Substantia nigra (tissue), 51 donors: ENCODE measurements at places on chromosomes 16 and 17.
A peak's percentile ranks its signal among the peaks of the same experiment; 100 is the strongest.

- DNase-seq: no peak
Observed at GRCh38 chr16:68013440-68013839, 2.3 kb downstream of the DPEP2NB start.

DNA sequence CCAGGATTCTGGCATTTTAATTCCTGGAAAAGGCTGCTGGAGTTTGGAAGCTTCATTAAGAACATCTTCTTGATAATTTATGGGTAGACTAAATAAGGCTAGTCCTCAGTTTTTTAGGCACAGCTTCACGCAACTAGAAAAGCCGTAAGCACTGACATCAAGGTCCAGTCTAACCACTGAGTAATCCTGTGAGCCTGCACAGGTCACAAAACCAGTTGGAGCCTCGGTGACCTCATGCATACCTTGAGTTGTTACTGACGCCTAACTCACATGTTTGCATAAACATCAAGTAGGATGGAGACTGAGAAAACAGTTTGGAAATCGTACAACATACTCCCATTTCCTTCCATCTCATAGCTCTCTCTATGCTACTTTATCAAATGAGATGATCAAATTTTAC, 63.8 kb upstream of the RCVRN start:
- DNase-seq: no peak

DNA sequence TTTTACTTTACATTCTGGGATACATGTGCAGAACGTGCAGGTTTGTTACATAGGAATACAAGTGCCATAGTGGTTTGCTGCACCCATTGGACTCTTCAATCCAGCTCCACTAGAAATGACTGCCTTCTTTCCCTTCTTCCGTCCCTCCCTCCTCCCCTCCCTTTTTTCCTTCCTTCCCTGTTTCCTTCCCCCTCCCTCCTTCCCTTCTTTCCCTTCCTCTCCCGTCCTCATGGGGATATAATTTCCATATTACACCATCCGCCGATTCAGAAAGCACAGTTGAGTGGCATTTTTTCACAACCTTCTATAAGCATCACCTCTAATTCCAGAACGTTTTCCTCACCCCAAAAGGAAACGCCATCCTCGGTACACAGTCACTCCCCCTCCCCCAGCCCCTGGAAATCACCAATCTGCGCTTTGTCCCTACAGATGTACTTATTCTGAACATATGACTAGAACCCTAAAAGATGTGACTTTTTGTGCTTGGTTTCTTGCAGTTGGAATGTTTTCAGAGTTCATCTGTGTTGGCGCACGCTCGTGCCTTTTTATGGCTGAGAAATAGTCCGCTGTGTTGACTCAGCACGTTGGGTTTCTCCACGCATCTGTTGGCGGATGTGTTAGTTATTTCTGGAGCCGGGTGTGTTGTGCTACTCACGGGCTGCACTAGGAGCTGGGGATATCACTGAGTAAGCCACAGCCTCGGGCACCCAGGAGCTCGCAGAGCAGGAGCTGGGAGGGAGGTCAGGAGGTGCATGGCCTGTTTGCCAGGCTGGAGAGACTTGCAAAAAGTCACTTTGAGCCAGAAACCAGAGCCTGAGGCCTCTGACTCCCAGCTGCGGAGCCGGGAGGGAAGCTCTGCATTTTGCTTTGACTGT, 336.4 kb downstream of the SEC14L1 start:
- no peak for DNase-seq

- no peak for DNase-seq
Observed at GRCh38 chr16:15988268-15989013, 39.0 kb downstream of the ABCC1 start.

DNA sequence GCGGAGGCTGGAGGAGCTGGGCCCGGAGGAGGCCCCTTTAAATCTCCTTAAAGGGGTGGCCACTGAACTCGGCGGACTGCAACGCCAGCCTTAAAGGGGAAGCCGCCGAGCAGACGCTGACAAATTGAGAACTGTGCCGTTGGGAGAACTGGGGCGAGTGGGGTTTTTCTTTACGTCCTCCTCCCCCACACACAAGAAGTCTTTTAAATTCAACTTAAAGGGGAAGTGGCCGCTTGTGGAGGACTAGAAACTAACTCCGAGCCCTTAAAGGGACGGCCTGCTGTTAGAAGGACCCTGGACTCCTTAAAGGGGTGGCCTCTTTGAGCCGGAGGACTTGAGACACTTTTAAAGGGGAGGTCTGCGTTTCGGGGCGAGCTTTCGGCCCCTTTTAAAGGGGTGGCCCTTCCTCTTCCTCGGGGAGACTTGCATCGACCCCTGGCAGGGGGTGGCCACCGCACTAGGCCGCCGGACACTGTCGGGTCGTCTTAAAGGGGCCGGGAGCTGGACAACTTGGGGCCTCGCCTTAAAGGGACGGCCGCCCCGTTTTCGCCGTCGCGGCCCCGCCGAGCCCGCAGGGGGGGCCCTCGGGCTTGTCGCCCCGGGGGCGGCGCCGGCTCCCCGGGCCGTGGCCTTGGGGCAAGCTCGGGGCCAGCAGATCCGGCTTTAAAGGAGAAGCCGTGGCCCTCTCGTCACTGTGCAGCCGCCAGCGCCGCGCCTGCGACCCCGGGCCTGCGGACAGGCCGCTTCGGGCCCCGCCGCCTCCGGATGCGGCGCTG, 688 bp downstream of the FBRS start:
- peak; percentile 83 for DNase-seq

DNA sequence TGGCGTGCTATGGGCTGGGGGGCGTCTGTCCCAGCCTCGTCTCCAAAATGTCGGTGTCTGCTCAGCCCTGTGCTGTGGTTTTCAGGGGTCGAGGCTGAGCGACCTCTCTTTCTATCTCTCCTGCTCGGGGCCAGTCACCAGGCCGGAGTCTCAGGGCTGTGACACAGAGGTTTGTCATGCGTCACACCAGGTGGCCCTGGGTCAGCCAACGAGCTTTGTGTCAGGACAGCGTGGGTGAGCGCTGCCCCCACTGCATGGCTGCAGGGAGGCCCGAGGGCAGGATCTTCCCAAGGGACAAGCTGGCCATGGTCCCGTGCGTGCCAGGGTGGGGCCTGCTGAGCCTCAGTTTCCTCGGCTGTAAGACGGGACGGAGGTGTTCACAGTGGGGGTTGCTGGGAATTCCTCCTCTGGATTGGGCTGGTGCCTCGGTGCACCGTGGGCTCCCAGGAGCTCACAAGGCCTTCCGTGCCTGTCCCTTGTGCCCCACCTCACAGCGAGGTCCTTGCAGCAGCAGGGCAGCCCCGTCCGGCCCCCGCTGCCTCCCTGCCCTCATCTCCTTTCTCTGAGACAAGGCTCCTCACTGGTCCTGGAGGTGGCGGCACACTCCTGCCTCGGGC, 50.5 kb downstream of the CBFA2T3 start:
- DNase-seq: no peak

DNA sequence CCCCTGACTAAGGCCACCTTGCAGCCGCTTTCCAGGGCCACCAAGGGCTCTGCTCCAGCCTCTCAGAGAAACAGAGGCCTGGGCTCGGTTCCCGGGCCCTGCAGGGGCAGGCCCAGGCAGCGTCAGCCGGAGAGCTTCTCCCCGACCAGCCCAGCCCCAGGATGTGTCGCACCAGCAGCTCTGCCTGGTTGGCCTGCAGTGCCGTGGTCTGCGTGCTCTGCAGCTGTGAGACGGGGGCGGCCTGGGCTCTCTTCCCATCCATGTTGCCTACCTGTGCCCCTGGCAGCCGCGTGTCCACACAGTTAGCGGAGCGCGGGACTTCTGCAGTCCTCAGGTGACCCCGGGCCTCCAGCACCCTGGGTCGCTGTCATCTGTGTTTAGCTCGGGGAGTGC, 4.8 kb downstream of the IGFALS start:
- DNase-seq: no peak

- no peak for DNase-seq
Observed at GRCh38 chr16:86061318-86061695, 162.3 kb downstream of the IRF8 start.

GRCh38 chr17:31744511-31744951, 114.5 kb downstream of the COPRS start:
- DNase-seq: no peak

DNA sequence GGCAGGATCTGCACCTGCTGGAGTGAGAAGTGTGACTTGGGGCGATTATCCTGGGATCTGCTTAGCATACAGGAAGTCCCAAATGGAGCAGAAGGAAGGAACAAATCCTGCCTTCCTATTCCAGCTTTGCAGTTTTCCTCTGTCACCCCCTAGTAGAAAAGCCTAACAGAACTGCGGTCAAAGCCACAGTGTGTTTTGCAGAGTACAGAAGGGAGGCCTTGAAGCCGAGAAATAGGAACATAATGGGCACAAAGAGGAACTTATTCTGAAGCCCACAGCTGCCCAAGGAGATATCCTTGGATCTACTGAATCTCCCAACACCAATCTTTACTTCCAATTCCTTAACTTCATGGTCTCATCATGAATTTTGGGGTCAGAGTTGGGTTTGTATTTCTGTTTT, 8.5 kb downstream of the KRTAP1-5 start:
- no peak for DNase-seq

DNA sequence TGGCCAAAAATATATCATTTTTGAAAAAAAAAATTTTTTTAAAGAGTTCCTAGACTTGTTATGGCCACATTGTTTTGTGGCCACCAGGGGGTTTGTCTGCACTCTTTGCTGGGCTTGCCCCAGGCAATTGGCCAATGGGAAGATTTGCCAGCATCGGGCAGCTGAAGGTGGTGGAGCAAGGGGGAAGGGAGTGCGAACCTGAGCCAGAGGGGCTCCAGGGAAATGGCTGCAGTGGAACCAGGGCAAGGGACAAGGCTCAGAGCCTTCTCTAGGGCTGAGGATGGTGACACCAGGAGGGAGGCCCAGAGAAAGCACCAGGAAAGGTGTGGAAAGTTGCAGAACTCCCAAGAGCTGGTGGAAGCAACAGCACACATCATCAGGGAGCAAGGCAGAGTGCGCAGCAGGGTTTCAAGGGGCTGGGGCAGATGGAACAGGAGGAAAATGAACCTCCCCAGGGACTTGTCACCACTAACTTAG, 15.5 kb upstream of the CMIP start:
- no peak for DNase-seq

GRCh38 chr16:66842765-66843164, 1.4 kb upstream of the CA7 start:
- DNase-seq: no peak

GRCh38 chr17:62692721-62693431, 65.4 kb downstream of the MRC2 start:
- DNase-seq: no peak

DNA sequence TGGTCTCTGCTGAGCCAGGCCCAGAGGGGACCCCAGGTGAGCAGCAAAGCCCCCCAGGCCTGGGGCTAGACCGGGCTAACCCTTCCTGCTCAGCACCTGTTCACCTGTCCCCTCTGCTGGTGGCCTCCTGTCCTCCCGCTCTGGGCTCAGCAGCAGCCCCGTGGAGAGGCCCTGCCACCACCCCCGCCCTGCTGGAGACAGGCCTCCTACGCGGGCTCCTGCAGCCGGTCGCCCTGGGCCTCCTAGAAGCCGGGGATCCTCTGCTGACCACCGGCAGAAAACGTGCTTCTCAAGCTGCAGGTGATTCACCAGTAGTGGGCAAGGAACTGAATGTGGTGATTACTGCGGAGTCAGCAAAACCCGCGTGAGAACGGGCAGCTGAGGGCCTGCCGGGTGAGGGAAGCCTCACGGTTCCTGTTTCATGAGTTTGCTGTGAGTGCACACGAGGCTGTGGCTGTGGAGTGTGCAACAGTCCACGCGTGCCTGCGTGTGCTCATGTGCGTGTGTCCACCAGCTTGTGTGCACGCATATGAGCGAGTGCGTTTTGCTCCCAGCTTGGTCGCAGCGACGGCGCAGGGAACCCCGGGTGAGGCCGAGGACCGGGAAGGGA, 792 bp downstream of the SECTM1 start:
- no peak for DNase-seq

DNA sequence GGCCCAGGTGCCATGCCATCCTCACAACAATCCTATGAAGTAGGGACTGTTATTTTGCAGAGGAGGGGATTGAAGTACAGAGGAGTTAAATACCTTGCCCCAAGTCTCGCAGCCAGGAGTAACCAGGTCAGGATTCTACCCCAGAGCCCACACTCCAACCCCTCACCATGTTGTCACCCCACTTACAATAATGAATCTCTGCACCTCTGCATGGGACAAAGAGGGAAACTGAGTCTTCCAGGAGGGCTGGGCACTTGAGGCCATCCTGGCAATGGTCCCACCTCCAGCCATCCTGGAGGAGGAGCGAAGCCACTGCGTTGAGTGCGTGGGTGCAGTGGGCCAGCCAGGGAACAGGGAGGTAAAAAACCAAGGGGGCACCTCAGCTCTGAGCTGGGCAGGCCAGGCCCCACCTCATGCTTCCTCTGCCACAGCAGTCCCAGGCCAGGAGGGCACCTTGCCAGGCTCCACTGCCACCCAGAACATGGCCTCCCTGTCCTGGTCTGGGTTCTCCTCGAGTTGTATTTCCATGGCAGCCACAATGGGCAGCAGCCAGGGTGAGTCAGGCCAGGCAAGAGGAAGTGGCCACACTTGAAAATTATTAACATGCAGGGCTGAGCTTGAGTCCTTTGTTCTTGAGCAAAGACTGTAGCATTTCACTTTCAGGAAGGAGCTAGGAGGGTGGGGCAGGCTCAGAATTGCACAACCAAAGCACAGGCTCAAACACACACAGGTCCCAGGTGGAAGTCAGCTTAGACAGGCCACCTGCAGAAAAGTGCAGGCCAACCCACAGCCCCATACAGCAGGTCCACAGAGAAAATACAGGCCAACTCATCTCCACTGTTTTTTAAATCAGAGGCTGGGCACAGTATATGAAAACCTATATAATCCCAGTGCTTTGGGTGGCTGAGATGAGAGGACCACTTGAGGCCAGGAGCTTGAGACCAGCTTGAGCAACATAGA, 52.1 kb downstream of the CUEDC1 start:
- peak; percentile 52 for DNase-seq

DNA sequence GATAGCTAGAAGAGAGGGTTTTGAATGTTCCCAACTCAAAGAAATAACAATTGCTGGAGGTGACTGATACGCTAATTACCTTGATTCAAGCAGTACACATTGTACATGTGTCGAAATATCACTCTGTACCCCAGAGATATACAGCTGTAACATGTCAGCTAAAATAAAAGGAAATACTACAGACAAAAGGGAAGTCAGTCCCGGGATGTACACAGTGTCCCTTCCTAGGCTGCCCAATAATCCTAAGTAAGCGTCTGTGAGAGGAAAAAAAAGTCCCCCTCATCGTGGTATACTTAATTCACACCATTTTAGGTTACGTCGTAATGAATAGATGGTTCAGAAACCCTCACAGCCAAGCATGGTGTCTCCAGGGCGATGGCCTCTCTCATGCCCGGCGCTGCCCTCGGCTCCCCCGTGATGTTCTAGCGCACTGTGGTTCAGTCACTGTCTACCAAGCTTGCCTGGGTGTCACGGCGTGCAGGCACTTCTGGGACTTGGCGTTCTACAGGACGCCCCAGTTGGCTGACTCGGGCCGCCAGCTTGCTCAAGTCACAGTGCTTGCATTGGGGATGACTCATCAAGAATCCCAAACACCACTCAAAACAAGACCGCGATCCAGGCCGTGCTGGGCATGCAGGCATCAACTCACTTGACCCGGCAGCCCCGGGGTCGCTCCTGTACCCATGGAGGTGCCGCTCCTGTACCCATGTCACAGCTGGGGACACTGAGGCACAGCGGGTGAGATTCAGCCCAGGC, 27.6 kb downstream of the CCDC40 start:
- peak; percentile 6 for DNase-seq

- DNase-seq: no peak
Observed at GRCh38 chr16:73172241-73172972, 124.5 kb upstream of the ZFHX3 start.
